ENCODE measurements at places on chromosomes 5 and 9. TPM values are rescaled to one million over a fixed set of nuclear protein-coding genes. Genes with fewer than 3 reads are reported as not detected.

The IL13 gene
- not detected for total RNA-seq

The SPOUT1 gene
- 38.3 TPM for total RNA-seq

The MYMK gene
- total RNA-seq, result not detected

The CCDC69 gene
- total RNA-seq, result 1.5 TPM

The OMD gene
- total RNA-seq, result not detected

The RNF183 gene
- total RNA-seq, result not detected

The CDKN2AIPNL gene
- 43.8 TPM for total RNA-seq

The TOR2A gene
- 14.0 TPM for total RNA-seq

The ARHGEF39 gene
- 16.6 TPM for total RNA-seq

The RPS23 gene
- 5,375 TPM for total RNA-seq

The ARHGEF37 gene
- 1.3 TPM for total RNA-seq

The PCDHB16 gene
- 0.05 TPM for total RNA-seq

The PCDHA1 gene
- 0.15 TPM for total RNA-seq

The SPATA31A5 gene
- total RNA-seq, result not detected

All from A549 treated with GW870086 at 1 μM for 4 hours (cell line).